G401 (cell line): ENCODE measurements at places on chromosomes 1 and 21. TPM values are rescaled to one million over a fixed set of nuclear protein-coding genes. Genes with fewer than 3 reads are reported as not detected.

DNA sequence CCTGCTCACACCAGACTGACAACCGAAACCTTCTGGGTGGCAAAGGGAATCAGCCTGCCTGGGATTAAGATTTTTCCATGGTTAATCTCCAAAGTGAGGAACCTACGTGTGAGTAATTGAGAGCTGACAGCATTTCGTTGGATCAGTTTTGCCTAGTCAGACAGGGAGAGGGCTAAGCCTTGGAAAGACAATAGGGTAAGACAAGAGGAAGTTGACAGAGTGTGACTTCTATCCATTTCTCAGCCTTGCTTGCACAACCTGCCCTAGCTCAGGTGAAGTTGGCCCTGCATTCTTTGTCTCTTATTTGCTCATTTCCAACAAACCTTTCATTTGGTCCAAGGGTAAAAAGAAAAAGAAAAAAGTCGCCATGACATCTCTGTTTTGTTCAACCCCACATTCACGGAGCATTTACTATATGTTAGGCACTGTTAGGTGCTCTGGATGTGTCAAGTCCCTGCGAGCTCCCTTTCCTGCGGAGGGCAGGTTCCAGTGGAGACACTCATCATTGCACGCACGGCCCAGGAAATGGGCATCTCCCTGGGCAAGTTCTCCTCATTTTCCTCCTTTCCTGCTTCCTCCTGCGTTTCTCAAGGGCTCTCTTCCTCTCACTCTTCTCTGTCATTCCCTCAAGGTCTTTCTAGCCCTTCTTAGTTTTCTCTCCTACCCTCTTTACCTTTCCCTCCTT lies 23.3 kb downstream of the KIRREL1 start:
- DNase-seq, result no peak

DNA sequence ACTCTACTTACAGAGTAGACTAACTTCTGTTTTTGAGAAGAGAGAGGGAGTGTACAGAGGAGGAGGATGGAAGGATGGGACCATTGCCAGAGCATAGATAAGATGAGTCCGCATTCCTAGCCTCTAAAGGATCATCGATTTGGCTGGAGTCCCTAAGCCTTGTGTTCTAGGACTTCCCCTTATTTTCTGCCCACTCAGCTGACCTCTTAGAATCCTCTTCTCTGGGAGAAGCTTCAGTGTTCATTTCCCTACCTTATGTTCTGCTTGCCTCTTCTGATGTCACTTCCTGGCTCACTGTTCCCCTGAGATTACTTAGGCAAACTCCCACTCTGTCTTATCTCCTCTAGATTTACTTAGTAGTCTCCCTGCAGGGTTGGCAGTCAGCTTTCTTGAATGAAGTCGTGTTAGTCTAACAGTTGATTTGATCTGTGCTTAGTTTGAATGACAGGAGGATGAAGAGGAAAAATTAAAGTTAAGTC lies 156.7 kb downstream of the SYT2 start:
- DNase-seq, result no peak

GRCh38 chr1:155931332-155932038 lies 2.7 kb downstream of the KHDC4 start:
- DNase-seq, result no peak

GRCh38 chr1:108691942-108692723 lies at the start of gene PRPF38B:
Gene PRPF38B, plus strand, starts transcription at chr1:108692310. Its CDS starts 282 bp downstream, at chr1:108692592.
- DNase-seq, result peak; percentile 95

DNA sequence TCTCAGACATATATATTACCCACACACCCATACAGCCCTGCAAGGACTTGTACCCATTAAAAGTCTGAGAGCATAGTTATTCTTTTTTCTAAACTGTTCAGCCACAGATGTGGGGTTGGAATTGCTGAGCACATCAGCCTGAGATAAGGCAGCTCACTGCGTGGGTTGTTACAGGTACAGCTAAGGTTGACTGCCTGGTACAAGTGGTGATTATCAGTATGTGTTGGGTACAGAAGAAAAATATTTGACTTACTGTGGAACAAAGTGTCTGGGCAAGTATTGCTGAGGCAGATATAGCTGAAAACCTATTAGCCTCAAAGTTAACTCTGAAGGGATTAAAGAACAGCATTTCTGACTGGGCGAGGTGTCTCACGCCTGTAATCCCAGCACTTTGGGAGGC lies 5.0 kb downstream of the STX12 start:
- DNase-seq, result no peak

DNA sequence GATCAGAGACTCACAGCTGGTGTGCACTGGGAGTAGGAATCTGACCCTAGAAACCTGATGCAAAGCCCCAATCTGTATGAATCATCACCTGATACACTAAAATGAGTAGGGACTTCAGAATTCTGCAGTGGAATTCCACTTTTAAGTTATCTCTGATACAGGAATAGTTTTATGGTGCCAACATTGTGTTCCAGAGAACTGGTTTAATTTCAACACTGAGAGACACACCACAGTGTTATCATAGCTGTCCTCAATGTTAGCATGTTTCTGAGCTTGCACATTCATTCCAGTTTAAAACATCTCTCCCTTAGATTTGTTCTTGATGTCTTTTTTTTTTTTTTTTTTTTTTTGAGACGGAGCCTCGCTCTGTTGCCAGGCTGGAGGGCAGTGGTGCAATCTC lies 7.1 kb downstream of the UTS2 start:
- DNase-seq, result no peak

- no peak for DNase-seq
Observed at GRCh38 chr1:15519625-15520024, 4.4 kb downstream of the CASP9 start.

GRCh38 chr1:43978551-43979260 lies at the start of gene B4GALT2:
Gene B4GALT2, plus strand, starts transcription at chr1:43979210. Its CDS starts 1,951 bp downstream, at chr1:43981161.
- DNase-seq, result peak; percentile 30

DNA sequence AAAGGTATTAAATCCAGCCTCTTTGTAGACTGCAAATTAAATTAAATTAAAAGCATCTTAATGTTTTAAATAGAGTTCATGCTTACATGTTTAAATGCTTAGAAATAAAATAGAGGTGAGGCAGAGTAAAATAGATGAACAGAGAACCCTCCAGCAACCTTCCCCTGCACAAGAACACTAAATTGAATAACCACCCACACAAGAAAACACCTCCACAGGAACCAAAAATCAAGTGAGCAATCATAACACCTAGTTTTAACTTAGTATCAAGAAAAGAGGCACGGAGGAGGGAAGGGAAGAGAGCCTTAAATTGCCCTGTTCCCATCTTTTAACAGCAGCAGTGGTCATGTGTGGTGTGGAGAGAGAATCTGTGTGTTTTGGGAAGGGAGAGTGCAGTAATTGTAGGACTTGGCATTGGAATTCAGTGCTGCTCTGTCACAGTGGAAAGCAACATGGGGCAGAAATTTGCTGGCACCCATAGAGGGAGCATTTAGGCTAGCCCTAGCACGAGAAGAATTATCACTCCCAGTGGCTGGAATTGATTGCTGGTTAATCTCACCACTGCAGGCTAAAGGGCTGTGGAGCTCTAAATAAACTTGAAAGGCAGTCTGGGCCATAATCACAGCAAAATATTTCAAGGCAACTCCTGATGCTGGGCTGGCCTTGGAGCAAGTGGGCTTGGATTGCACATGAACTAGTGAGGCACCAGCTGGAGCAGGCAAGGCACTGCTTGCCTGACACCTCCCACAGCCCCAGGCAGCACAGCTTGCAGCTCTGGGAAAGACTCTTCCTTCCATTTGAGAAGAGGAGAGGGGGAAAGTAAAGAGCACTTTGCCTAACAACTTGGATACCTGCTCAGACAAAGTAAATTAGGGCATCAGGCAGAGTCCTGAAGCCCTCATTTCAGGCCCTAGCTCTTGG lies 1478.8 kb downstream of the NCAM2 start:
- no peak for DNase-seq

DNA sequence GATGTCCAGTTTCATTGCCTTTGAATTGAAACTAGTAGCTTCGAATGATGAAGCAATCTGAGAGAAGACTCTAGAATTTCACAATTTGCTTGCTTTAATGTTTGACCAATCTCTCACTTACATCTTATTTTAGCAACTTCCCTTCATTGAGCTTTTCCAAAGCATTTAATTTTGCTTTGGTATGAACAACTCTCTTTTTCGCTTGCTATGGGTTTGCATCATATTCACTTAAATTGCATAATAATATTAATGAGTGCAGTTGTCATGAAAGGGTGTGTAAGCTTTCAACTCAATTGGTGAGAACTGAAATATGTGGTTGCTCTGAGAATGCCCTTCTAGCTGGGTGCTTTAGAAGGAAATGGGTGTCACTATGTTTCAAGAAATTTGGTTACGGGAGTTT lies 309.2 kb downstream of the HLX start:
- no peak for DNase-seq

DNA sequence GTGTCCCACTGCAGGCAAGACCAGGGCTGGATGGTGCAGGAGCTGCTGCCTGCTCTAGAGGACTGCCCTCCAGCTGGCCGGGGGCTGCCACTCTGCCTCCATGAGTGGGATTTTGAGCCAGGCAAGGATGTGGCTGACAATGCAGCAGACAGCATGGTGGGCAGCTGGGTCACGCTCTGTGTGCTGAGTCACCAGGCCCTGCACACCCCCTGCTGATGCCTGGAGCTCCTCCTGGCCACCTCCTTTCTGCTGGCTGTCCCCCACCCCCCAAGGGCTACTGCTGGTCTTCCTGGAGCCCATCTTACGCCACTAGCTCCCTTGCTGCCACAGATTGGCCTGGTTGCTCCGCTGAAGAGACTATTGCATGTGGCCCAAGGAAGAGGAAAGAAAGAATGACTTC lies 3.9 kb upstream of the ZSCAN20 start:
- DNase-seq, result peak; percentile 8

DNA sequence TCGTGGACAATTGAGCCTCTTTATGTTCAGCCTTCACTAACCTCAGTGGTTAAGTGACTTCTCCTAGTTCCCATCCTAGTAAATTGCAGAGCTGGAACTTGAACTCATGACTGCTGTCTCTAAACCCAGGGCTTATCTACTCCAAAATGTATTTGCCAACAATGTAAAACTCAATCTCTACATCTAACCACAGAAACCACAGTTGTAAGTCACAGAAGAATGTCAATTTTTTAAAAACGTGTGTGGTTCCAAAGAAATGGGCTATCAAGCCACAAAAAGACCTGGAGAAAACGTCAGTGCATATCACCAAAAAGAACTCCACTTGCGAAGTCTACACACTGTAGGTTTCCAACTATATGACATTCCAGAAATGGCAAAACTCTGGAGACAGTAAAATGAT lies 172.6 kb upstream of the HMCN1 start:
- DNase-seq, result no peak

- no peak for DNase-seq
Observed at GRCh38 chr1:21749859-21750468, 33.0 kb downstream of the USP48 start.

DNA sequence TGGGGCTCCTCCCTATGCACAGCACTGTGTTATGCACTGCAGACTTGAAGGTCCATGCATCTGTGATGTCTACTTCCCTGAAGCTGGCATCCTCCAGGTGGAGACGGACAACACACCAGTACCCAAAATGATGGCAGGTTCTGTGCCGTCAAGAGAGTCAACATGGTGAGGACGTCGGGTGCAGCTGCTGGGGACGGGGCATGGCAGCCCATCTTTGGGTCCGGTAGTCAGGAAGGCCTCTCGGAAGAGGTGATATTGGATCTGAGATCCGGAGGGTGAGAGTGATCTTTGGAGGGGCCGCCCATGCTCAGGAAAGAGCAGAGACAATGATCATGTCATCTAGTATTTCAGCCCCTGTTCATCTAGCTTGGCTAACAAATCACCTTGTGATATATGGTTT lies 104.1 kb downstream of the RIPK4 start:
- no peak for DNase-seq

GRCh38 chr1:230431527-230431926 lies 5.4 kb upstream of the PGBD5 start:
- DNase-seq, result no peak

GRCh38 chr1:54135436-54136120 lies 17.2 kb downstream of the CDCP2 start:
- DNase-seq, result no peak

- DNase-seq, result no peak
Observed at GRCh38 chr21:25400427-25400826, 206.9 kb downstream of the MRPL39 start.

- DNase-seq, result no peak
Observed at GRCh38 chr1:209319549-209319948, 264.0 kb upstream of the CAMK1G start.

DNA sequence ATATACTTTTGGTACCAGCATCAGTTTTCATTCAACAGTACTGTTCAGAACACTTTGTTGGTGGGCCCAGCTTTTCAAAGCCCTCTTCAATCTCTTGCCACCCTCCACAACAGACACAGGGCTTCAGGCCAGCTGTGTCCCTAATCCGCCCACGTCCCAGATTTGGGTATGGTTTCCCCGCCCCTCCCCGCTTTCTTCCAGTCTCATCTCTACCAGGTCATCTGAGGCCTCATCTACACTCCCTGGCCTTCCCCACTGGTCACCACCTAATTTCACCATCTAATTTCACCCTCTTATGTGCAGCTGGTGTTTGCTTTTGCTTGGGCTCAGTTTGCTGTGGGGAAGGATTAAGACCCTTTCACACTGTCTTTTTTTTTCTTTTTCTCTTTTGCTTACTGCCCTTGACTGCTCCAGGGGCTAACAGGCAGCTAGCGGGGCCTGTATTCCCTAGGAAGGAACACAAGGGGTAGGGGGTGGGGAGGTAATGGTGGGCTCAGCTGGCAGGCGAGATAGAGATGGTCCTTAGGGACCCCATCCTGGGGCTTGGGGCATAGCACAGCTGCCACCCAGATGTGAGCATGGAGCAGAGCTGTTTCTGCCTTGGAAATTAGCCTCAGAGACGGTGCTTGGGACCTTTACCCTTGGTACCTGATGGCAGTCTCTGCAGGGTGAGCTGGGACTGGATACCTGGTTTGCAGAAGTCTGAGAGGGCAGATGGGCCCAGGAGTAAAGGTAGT lies 3.8 kb upstream of the EPB41 start:
- no peak for DNase-seq

DNA sequence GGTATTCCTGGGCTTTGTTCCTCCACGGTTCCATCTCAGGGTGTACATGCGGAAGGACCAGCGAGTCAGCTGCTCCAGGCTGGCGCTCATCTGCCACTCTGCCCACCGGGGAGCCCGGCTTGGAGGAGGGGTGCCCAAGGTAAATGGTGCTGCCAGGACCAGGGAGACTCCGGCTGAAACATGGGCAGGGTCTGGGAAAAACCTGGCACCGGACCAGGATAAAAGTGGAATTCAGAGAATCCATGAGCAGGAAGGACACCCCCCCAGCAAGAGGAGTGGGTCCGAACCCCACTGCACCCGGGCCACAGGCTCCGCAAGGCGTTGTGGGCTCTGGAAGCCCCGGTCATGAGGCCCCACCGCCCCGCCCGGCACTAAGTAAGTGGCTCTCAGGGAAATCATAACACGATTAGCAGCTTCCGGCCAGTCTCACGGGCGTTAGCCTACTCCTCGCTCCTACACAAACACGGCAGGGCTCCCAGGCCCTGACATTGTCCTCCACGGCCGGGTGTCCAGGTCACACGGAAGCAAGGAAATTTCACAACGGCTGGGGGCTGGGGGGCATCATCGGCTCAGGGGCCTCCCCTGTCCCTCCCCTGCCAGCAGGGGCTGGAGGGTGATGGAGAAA lies 21.1 kb downstream of the MEGF6 start:
- no peak for DNase-seq

GRCh38 chr21:39968010-39968409 lies 100.8 kb downstream of the PCP4 start:
- DNase-seq, result no peak

CD160 gene
- total RNA-seq, result not detected in 2 replicates

AKR7A3 gene
- not detected in 2 replicates for total RNA-seq

C4BPA gene
- total RNA-seq, result not detected in 2 replicates

SPATA6 gene
- 6.3 and 18.5 TPM in 2 replicates for total RNA-seq

SEC16B gene
- 0.71 TPM in 1 of 2 replicates, not detected in the other for total RNA-seq

DCST1 gene
- not detected in 2 replicates for total RNA-seq

OR2M3 gene
- not detected in 2 replicates for total RNA-seq

HHIPL2 gene
- total RNA-seq, result 0.31 TPM in 1 of 2 replicates, not detected in the other

CZIB gene
- 61.6 and 70.9 TPM in 2 replicates for total RNA-seq

KCNK1 gene
- total RNA-seq, result not detected in 2 replicates

PLEKHN1 gene
- 4.3 and 5.5 TPM in 2 replicates for total RNA-seq

LCE3E gene
- not detected in 2 replicates for total RNA-seq

CACNA1S gene
- 0.06 TPM in 1 of 2 replicates, not detected in the other for total RNA-seq
